ENCODE measurements at places on chromosomes 3 and 15. TPM values are rescaled to one million over a fixed set of nuclear protein-coding genes. Genes with fewer than 3 reads are reported as not detected.

Gene PPCDC
- 31.0 TPM for total RNA-seq

Gene CCR9
- total RNA-seq: not detected

Gene SAMMSON
- not detected for total RNA-seq

DNA sequence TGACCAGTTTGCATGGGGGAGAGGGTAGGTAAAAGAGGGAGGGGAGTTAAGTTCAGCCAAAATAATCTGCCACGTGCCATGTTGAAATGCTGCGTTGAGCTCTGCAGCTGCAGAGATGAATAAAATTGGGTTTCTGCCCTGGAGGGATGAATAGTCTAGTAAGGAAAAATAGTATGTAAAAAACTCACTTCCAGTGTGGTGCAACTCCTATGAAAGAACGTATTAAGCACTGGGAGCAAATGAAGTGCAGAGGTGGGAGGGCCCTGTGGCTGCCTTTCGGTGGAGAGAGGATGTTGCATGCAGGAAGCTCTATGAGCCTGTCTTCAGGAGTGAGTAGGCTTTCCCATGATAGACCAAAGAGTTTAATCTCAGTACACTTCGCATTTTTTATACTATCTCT lies 8.6 kb downstream of the CEP63 start:
- DNase-seq: no peak

DNA sequence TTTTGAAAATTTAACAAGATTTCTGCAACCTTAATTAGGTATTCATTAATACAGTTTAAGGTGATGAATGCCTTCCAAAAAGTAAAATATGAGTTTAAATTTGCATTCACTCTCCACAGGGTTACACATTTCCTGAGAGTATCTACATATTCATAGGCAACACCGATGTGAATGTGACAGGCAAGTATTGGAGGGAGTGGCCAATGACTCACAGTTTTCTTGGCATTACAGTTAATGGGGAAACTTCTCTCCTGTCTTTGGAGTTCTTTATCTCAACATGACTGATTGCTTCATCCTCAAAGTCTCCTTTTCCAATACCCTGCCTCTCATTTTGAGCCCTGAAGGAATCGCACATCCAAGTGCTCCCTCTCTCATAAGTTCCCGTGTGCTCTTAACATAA lies 181.9 kb upstream of the CHL1 start:
- peak; percentile 40 for DNase-seq

GRCh38 chr3:172800156-172800555 lies 49.6 kb downstream of the ECT2 start:
- DNase-seq: no peak

DNA sequence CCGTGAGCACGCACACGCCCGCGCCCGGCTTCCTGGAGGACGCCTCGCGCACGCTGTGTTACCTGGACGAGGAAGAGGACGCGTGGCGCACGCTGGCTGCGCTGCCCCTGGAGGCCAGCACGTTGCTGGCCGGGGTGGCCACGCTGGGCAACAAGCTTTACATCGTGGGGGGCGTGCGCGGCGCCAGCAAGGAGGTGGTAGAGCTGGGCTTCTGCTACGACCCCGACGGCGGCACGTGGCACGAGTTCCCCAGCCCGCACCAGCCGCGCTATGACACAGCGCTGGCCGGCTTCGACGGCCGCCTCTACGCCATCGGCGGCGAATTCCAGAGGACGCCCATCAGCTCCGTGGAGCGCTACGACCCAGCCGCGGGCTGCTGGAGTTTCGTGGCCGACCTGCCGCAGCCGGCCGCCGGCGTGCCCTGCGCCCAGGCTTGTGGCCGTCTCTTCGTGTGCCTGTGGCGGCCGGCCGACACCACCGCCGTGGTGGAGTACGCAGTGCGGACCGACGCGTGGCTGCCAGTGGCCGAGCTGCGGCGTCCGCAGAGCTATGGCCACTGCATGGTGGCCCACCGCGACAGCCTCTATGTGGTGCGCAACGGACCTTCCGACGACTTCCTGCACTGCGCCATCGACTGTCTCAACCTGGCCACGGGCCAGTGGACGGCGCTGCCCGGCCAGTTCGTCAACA lies 890 bp downstream of the KBTBD13 start:
- DNase-seq: no peak

GRCh38 chr3:184726497-184726896 lies 14.6 kb upstream of the MAGEF1 start:
- no peak for DNase-seq
